ENCODE measurements at places on chromosomes 2 and 18. TPM values are rescaled to one million over a fixed set of nuclear protein-coding genes. Genes with fewer than 3 reads are reported as not detected.

NAPG gene
- 27.0 TPM for total RNA-seq

DNA sequence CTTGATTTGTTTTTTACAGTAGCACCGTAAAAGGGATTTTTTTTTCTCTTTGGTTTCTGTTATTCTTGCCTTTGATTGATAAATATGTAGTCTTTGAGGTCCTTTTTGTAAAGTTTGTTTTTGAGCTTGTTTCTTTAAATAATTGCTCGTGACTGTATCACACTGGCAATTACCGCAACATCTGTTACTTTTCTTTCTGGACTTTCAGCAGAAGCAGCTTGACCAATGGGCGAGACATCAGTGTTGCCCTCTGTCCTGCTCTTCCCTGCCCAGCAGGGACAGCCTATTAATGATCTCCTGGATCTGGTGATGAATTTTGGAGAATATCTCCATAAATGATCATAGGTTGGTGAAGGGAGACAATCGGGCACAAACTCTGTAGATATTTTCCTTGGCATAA lies 74.9 kb downstream of the TDRD15 start:
- no peak for DNase-seq

MARCHF4 gene
- 1.7 TPM for total RNA-seq

DNA sequence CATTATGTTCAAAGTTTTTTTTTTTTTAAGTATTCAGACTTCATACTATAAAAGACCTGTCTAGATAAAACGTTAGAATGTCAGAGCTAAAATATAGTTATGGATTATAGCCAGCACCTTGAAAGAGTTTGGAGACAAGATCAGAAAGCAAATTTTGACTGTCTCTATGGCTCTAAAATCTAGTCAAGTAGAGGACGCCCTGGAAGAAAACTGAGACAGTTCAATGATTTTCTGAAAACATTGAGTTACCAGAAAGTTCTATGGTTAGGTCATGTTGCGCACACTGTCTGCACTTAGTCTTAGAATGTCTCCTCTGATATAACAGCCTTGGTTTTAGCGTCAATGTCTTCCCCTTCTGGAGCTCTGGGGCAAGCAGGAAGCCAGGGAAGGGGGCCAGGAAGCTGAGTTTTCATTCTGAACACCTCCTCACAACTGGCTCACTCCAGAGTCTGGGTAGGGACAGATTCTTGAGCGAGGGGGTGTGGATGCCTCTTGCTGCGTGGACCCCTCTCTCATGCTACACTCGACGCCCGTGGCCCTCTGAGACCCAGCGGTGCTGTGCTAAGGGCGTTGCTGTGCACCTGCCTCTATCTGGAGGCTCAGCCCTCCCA lies 99.5 kb downstream of the RNF144A start:
- DNase-seq: no peak

NFATC1 gene
- total RNA-seq: 1.5 TPM

DNA sequence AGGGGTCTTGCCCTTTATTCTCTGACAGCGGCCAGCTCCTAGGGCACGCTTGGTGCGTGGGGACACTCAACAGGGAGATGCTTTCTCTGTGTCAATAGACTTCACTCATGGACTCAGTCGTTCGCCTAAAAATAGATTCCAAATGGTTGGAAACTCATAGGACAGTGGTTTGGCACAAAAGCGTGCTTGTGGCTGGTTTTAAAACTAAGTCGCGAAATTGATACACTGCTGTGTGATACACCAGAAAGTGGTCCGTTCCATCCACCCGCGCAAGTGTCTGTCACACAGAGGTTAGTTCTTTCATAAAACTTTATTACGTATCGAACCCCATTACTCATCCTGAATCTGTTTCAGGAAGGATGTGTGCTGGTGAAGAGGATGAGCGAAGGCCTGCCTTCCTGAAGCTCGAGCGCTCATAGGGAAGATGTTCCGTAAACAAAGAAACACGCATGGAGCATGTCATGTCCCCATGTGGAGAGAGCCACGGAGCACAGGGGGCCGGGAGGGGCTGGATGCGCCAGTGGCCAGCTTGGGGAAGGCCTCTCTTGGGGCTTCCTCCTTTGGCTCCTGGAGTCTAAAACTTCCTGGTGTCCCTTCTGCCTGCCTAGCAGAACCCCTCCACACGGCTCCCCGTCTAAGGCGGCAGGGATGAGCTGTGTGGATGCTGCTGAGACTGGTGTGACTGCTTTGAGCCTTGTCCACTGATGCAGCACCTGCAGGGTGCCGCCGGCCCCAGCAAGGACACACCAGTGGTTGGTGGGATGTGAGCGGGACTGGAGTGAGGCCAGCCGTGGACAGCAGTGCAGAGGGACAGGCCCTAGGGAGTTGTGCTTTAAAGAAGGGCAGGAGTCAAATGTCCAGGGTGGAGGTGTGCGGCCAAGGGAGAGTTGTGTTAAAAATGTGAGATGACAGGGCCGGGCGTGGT lies 207.2 kb downstream of the GBX2 start:
- no peak for DNase-seq

LYG1 gene
- 0.43 TPM for total RNA-seq

SERPINB3 gene
- 0.23 TPM for total RNA-seq

DNA sequence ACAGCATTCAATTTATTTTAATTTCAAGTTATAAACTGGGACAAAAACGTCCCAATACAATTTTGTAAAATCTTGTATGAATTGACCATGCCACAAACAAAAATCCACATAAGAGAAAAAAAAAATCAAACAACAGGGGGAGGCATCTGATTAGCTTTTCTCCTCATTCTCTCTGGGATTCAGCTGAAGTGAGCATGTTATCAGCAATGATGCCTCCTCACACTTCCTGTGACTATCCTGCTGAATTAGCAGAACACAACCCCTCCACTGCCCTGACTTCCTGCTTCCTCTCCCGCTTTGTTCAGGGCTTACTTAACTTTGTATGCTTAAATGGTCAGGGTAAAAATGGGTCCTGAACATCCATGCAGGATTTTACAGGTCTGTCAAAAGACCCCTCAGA lies 132.2 kb upstream of the ITGB6 start:
- DNase-seq: no peak

- DNase-seq: no peak
Observed at GRCh38 chr2:162706770-162707169, 131.8 kb downstream of the KCNH7 start.

DNA sequence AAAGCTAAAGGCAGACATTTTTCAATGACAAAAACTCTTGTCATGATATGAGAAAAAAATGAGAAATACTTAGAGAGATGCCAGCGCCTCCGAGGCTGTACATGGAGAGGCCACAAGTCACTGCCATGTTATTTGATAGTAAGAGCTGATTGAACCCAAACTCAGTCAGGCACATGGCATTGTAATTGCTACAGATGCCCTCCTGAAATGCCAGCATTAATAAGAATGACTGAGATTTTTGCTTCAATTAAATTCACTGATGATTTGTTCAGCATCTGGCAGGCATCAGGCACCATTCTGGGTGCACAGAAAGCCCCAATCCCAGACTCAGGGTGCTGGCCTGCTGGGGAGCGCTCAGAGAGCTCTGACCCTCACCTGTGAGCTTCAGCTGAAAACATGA lies 129.0 kb upstream of the PXDN start:
- DNase-seq: no peak

SLC8A1 gene
- total RNA-seq: 4.5 TPM

DNA sequence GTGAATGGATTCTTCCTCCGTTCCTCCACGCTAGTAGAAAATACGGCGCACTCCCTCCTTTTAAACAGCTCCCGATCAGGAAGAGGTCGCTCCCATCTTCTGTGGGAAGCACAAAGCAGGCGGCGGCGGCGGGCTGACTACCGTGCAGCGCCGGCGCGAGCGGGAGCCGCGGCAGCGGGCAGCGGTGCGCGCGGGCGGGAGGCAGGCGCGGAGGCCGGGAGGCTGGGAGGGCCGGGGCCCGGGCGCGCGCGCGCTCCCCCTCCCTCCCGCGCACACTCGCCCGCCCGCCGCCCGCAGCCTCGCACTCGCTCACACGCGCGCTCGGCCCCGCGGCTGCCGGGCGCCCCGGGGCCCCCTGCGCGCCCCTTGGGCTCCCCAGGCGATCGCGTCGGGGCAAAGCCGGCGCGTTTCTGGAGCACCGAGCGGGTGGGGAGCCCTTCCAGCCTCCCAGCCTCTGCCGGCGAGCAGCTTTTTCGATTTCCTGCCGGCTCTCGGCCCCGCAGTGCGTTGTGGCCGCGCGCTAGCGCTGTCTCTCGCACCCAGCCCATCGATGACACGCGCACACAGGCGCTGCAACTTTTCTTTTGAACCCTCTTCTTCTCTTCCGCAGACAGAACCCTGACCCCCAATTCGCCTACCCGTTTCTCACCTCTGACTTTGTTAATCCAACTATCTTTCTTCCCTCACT lies at the start of gene SLC8A1:
TSS of gene SLC8A1 (minus strand) at position 173 of the 688 bp plus-strand sequence.
- no peak for DNase-seq

FER1L5 gene
- total RNA-seq: not detected

- no peak for DNase-seq
Observed at GRCh38 chr18:79692886-79693285, 13.3 kb downstream of the CTDP1 start.
